Sciatic nerve (tissue), 2 donors: ENCODE measurements at places on chromosomes 2 and 18. TPM values are rescaled to one million over a fixed set of nuclear protein-coding genes. Genes with fewer than 3 reads are reported as not detected.

KYNU gene
- total RNA-seq, result 6.0 TPM

OTOF gene
- total RNA-seq, result 0.13 TPM

TWIST2 gene
- total RNA-seq, result 13.6 TPM

ERICH2 gene
- total RNA-seq, result 0.85 TPM

C2orf80 gene
- not detected for total RNA-seq

SOX11 gene
- total RNA-seq, result not detected

TBR1 gene
- total RNA-seq, result not detected

ASPRV1 gene
- 5.6 TPM for total RNA-seq

HRH4 gene
- 0.36 TPM for total RNA-seq

SERPINB13 gene
- total RNA-seq, result not detected

PRSS56 gene
- not detected for total RNA-seq

RAMP1 gene
- total RNA-seq, result 26.3 TPM
